ENCODE measurements at places on chromosomes 13 and 19. TPM values are rescaled to one million over a fixed set of nuclear protein-coding genes. Genes with fewer than 3 reads are reported as not detected.

ZNF560 gene
- 0.47 TPM for total RNA-seq

ZNF83 gene
- 15.7 TPM for total RNA-seq

CNFN gene
- total RNA-seq, result not detected

ZNF253 gene
- not detected for total RNA-seq

TEAD2 gene
- 6.5 TPM for total RNA-seq

ADGRE2 gene
- not detected for total RNA-seq

EID2B gene
- total RNA-seq, result 4.6 TPM

THAP8 gene
- total RNA-seq, result 2.4 TPM

CCNE1 gene
- 14.2 TPM for total RNA-seq

SHANK1 gene
- total RNA-seq, result 10.5 TPM

IGLON5 gene
- not detected for total RNA-seq

MIR17HG gene
- 8.7 TPM for total RNA-seq

IGSF23 gene
- not detected for total RNA-seq

Data from HT1080 (cell line).